Esophagus muscularis mucosa (tissue), 4 donors: ENCODE measurements at places on chromosomes 7 and 10. TPM values are rescaled to one million over a fixed set of nuclear protein-coding genes. Genes with fewer than 3 reads are reported as not detected.

DNA sequence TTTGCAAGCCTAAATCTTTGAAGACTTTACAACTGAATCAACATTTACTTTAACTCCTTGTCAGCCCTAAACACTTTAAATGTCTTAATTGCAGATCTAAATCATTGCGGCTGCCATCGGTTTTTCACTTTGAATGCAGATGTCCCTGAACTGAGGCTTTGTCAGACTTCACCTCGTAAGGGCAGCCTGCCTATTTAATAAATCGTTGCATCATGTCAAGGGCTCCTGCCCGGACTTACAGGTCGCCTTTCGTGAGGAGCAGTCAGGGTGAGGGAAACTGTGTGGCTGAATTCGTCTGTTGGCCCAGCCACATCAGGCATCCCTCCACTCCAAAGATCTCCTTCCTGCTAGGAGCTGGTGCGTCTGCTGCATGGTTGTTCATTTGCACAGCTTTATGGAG lies 368.2 kb upstream of the NPVF start:
- no peaks in the 10 kb centered on the region for H3K36me3 ChIP-seq
- no peaks in the 10 kb centered on the region for H3K4me1 ChIP-seq
- DNase-seq = peak; percentile 37
- no peak overlapping the region for H3K27ac ChIP-seq

GRCh38 chr7:100966542-100967291 lies 2.6 kb upstream of the MUC12 start:
- peak overlapping the region; percentile 29 for H3K4me3 ChIP-seq
- no peaks in the 10 kb centered on the region for H3K36me3 ChIP-seq
- no peak for DNase-seq

Gene UTF1
- not detected for total RNA-seq

Gene FRMD4A
- total RNA-seq = 24.9 TPM
